IMR-90 (cell line): ENCODE measurements at places on chromosomes 5 and 9. TPM values are rescaled to one million over a fixed set of nuclear protein-coding genes. Genes with fewer than 3 reads are reported as not detected.
A peak's percentile ranks its signal among the peaks of the same experiment; 100 is the strongest.

DNAH5 gene
- polyA plus RNA-seq, result 1.7 and 1.9 TPM in 2 replicates

LRRC8A gene
- polyA plus RNA-seq, result 60.9 and 71.7 TPM in 2 replicates

CD74 gene
- polyA plus RNA-seq, result 1.1 and 1.5 TPM in 2 replicates

PRRT1B gene
- not detected in 2 replicates for polyA plus RNA-seq

HSPB3 gene
- polyA plus RNA-seq, result 0.31 and 0.98 TPM in 2 replicates

STING1 gene
- 61.5 and 63.5 TPM in 2 replicates for polyA plus RNA-seq

OLFM1 gene
- 0.23 and 0.38 TPM in 2 replicates for polyA plus RNA-seq

DNA sequence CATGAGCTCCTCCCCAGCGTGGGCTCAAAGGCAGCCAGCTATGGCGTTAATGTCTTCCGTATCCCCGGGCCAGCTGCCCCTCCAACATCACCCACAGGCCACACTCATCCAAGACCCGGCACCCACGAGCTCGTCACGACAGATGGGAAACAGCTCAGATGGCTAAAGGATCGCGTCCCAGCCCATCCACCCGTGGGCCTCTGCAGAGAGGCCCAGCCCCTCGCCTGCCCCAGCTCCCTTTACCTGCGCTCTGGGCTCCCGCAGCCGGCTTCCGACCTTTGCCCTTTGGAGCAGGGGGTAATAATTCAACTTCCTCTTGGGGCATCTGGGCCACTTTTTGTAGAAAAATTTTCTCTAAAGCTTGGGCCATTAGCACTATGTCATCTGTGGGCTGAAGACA is 16.5 kb downstream of the BRD3 start:
- no peak for DNase-seq

DNA sequence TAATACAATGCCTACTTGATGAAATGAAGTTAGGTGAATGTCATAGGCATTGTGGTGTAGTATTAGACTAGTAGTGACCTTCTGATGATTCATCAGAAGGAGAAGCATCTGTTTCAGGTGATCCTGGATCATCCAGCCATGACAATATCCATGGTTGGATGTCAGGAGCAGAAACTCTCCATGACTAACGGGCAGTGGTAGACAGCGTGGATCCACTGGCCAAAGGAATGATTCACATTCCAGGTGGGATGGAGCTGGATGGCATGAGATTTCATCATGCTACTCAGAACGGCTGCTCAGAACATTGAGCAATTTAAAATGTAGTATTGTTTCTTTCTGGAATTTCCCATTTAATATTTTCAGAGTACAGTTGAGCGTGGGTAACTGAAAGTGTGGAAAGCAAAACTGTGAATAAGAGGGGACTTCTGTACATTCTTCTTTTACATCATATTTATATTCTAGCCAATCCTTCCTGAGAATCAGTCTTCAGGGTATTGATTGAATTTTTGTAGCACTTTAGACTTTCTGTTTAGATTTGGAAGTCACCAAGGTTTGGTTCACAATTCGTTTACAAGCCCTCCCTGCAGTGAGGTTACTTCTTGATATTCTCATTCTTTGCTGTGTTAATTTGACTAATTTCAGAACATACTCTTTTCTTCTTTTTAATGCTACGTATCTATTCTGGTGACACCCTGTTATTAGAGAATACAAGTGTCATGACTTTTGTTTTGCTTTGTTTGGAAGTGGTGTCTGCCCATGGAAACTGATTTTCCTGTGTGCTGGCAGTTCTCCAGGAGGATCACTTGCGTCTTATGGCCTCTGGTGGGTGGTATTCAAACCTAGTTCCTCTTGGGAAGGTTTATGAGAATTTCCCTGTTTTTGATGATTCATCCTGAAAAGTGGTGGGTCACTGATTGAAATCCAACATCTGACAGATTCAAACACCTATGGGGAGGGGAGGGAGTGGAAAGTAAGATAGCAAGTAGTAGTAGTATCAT is 12.2 kb upstream of the CLINT1 start:
- DNase-seq, result peak; percentile 54
